Activated T-cell treated with anti-CD3 and anti-CD28 coated beads, Interleukin-2, amount 50 U/mL, for 72 hours (primary cell): ENCODE measurements at places on chromosomes 4 and X.
A peak's percentile ranks its signal among the peaks of the same experiment; 100 is the strongest.

GRCh38 chr4:61128682-61129081 is 71.4 kb upstream of the ADGRL3 start:
- no peak for DNase-seq

- DNase-seq: no peak
Observed at GRCh38 chr4:62293551-62293950, 1093.4 kb downstream of the ADGRL3 start.

DNA sequence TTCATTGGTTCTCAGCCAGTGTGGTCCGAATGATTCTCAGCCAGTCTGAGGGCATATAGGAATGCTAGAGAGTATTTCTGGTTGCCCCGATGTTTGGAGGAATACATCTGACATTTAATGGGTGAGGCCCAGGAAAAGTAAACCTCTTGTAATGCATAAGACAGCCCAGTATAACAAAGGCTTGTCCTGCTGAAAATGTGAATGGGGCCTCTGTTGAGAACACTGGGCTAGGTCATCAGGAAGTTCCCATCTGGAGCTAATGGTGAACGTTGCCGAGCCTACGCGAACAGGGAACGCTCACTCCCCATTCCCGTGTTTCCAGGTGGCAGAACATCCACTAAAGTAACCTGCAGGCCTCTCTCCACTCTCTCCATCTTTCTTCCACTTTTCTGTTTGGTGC is 132.0 kb upstream of the CLNK start:
- DNase-seq: no peak

- DNase-seq: no peak
Observed at GRCh38 chr4:71470524-71470923, 131.7 kb downstream of the SLC4A4 start.

GRCh38 chr4:165079476-165079875 is 25.8 kb downstream of the TRIM75 start:
- DNase-seq: no peak

DNA sequence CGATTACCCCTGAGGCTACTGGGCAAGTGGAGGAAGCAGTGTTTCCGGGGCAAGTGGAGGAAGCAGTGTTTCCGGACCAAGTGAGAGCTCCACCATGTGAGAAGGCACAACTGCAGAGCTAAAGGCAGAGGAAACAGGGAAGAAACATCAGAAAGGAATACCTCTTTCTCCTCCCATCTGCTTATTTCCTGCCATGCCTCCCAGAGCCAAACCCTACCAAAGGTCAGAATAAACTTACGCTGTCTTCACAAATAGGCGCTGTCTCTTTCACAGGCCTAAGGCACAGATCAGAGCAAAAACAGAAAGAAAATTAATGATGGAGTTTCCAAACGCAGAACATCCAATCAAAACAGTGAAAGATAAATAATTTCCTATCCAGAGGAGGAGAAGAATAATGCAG is 153.0 kb downstream of the ATOH1 start:
- no peak for DNase-seq

GRCh38 chr4:108024085-108024877 is 34.6 kb downstream of the HADH start:
- DNase-seq: no peak

GRCh38 chr4:184936071-184936470 is 82.2 kb upstream of the HELT start:
- DNase-seq: no peak

- no peak for DNase-seq
Observed at GRCh38 chr4:158572608-158573007, 50.9 kb downstream of the RXFP1 start.

DNA sequence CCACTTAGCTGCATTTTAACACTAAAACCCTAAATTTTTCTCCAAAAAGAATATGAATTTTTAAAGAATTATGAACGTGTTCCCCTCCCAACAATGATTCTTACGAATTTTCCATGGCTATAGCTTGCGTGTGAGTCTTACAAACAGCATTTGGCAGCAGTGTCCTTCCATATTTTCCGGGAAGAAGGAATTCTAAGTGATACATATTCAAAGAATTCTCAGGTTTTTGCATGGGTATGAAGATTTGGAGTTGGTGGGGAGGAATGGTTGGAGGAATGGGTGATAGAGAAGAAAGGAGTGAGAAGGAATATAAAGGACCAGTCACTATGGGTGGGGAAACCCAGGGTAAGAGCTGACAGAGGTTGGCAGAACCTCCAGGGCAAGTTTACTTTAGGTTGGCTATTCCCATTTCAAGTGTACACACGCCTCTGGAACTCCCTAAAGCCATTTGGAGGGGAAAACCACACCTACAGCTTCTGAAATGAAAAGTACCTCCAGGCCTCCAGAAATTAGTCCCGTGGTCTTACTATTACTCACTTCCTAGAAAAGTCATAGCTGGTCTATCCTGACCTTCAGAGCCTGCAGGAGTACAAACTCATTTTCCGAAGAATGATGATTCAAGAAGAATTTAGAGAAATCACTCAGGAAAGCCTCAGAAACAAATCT is 420.8 kb upstream of the DIPK2B start:
- peak; percentile 46 for DNase-seq

- no peak for DNase-seq
Observed at GRCh38 chr4:732911-733630, 27.4 kb downstream of the PCGF3 start.

DNA sequence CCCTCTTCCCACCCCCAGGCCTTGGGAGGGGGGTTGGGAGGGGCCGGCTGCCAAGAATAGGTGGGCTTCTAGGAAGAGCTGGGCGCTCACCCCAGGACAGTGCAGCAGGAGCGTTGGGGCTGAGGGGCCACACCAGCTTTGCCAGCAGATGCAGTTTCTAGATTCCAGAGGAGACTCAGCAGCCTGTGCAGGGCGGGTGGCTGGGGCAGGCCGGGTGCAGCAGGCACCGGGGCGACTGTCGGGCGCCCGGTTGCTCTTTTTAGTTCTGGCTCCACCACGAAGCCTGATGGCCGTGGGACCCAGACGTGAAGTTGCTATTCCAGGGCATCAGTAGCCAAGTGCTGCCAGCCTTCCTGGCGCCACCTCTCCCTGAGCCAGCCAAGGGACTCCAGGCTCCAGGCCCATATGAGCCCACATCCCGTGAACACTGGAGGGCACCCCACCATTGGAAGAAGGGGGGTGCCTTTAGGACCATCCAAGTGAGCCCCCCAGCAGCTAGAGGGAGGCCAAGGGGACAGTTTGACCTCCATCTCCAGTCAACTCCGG is 5.8 kb downstream of the SSR4 start:
- DNase-seq: no peak

- DNase-seq: no peak
Observed at GRCh38 chr4:142440093-142440492, 406.0 kb downstream of the INPP4B start.

DNA sequence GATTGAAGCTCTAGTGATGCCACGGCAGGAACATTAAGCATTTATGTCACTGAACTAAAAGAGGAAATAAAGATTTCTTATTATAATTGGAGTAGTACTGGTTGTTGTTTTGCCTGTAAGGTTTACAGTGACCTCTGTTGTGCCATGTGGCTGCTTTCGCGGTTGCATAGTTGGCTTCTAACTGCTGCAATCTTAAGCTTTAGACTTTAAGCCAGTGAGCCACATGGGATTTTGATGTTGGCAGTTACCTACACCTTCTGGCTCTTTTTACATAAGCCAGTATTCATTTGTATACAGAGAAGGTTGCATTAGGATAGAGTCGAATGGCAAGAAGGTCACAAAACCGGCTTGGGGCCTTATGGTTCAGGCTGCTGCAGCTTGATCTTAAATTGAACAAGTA is 1311.6 kb downstream of the RAPGEF2 start:
- DNase-seq: no peak

DNA sequence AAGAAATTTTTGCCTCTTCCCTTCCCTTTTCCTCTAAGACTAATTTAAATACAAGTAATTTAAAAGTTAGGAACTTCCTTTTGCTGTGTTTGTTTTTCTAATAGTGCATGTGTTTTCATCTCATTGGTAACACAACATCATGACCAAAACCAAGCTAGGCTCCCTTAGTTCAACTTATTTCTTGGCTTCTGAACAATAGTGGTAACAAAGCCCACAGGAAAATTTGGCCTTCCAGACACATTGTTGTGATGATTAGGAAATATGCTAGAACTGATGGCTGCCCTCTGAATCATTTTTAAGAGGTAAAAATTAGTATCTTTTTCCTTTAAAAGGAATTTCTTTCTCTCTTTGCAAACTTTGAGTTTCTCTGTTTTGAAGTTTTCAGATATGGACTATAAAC is 25.5 kb upstream of the TEC start:
- no peak for DNase-seq

- DNase-seq: no peak
Observed at GRCh38 chr4:82084747-82085146, 289.0 kb downstream of the HNRNPD start.

DNA sequence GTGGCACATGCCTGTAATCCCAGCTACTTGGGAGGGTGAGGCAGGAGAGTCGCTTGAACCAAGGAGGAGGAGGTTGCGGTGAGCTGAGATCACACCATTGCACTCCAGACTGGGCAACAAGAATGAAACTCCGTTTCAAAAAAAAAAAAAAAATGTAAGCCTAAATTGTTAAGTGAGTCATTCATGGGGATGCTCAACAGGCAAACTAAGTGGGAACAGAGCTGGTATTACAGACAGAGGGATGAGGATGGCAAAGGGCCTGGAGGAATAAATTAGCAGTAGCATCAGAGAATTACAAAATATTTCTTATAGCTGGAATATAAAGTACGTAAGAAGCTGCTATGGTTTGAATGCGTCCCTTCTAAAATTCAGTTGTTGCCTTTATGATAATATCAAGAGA is 43.4 kb upstream of the OGT start:
- DNase-seq: no peak

GRCh38 chrX:3184176-3184930 is 143.1 kb downstream of the ARSF start:
- no peak for DNase-seq

GRCh38 chr4:138609943-138610350 is 367.8 kb upstream of the SLC7A11 start:
- no peak for DNase-seq

DNA sequence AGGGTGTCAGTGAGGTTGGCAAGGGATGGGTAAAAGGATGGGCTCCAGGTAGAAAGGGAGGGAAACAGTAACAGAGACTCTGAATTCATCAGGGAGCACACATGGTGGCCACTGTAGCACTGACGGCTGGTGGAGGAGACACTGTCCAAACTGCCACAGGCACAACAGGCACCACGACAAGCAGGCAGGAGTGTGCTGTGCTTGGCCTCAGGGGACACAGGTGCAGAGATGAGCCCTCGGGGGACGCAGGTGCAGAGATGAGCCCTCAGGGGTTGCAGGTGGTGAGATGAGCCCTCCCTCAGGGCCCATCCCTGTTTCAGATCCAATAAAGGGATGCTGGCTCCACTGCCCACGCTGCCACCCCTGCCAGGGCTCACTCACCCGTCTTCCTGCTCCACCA is 7.6 kb downstream of the PDE6B start:
- DNase-seq: no peak

GRCh38 chr4:165953181-165953580 is 80.1 kb downstream of the TLL1 start:
- DNase-seq: no peak

DNA sequence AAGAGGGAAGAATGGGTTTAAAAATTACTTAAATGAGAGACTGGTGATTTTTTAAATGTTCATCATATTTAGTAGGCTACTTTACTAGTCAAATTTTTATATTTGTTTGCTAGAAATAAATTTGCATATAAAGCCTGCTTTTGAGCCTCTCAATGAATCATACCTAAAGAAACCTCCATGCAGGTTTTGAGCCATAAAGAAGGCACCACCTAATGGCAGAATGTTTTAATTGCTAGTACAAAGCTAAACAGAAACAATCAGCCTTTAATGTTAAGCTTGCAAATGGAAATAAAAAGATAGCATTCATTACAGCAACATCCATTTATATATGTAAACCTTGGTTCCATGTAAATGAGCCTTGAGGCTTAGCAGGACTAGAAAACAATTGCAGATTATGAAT is 989.7 kb downstream of the CCSER1 start:
- DNase-seq: no peak

GRCh38 chr4:4490816-4491215 is 51.0 kb downstream of the STX18 start:
- DNase-seq: no peak

DNA sequence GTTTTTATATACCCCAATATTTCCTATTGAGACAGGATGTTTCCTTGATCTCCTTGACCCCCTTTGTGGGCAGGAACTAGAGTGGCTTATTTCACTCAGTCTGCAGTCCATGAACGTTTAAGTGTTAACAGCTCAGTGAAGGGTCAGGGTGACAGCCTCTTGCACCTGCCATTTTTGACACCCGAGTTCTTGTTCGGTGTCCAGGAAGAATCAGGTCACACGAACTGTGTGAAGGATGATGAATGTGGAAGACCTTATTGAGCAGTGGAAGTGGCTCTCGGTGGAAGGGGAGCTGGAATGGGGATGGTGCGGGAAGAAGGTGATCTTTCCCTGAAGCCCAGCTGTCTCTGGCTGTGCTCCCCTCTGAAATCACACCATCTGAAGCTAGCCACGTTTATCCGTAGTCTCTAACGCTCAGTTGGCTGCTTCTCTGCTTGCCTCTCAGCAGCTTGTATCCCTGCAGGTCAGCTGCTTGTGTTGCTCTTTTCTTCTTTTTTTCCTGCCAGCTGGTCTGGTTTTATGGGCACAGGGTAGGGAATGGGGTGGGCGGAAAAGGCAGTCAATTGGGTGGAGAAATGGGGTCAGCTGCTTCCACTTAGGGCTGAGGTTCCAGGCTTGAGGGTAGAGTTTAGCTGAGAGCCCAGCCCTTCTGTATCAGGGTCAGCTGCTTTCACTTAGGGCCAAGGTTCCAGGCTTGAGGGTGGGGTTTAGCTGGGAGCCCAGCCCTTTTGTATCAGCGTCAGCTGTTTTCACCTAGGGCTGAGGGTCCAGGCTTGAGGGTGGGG is 29.0 kb upstream of the CCNG2 start:
- DNase-seq: no peak

DNA sequence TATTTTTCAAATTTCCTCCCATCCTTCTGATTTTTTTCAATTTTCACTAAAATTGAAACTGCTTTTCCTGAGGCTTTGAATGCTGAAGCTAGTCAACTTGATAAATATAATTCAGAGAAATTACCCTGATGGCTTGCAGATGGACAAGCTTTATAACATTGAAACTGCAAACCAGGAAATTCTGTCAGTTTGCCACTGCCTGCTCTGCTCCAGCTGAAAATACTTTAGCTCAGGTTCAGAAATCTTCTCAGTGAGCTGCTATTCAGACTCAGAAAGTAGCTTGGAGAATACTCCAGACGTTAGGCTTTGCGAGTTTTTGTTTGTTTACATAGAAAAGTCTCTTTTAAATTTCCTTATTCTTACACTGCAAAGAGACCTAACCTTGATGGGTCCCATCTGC is 1574.7 kb downstream of the STIM2 start:
- DNase-seq: no peak

DNA sequence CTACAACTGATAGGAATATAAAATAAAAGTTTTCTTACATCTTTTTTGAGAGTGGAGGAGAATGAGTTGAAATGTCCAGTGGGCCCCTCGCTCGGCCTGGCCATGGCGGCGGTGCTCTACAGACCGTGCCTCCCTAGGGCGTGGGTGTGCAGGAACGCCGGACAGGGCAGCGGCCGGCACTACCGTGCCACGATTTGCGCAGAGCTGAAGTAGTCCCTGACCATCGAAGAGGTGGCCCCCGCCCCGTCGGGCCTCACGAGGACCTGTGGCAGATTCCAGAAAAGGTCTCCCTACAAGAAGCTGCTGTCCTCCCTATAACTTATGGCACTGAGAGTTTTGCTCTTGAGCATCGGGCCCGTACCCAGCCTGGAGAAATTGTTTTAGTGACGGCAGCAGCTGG is 228.9 kb upstream of the ARHGAP24 start:
- no peak for DNase-seq

- DNase-seq: no peak
Observed at GRCh38 chr4:184293552-184293951, 75.9 kb upstream of the ENPP6 start.

GRCh38 chr4:157012296-157012695 is 40.7 kb upstream of the PDGFC start:
- DNase-seq: no peak
